SK-N-MC (cell line): ENCODE measurements at places on chromosomes 13 and 19.

GRCh38 chr19:57719901-57720519 is 7.4 kb downstream of the ZNF671 start:
- DNase-seq: no peak

GRCh38 chr13:44927968-44928367 is 61.3 kb downstream of the NUFIP1 start:
- no peak for DNase-seq

- DNase-seq: no peak
Measured at GRCh38 chr13:26977541-26977940, 194.1 kb downstream of the USP12 start.

DNA sequence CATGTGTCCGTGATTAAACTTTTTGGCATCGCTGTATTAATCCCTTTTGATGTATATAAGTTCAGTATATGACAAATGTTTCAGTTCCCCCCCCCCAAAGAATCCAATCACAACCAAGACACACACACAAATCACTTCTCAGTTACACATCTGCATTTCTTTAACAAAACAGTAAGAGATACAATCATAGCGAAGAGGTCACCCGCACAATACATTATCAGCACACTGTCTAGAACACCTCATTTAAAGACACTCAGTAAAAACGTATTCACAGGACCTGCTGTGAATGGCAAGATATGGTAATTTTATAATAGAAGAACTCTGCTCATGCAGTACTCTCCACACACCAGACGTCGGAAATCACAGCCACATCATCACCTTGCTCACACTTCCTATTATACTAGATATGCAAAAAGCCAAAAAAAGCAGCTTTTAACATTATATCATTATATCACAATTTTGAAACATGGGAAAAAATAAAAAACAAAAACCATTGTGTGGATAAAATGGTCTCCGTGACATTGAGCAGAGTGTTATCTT is 71.4 kb upstream of the XPO4 start:
- DNase-seq: no peak

DNA sequence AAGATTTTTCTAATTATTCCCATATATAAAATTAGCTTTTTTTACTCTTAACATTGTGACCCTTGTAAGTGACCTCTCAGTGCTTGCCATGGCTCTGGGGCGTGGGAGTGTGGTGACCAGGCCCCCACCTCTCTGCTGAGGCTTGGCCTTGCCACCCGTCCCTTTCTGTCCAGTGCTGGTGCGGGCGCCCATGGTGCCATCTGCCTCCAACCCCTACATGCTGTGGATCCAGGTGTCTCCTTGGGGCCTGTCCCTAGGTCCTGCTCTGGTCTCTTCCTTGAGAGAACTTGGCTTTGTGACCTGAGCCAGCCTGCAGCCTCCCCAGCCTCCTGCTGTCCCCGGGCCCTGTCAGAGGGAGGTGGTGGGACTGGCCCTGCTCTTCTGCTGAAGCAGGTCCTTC is 27.4 kb downstream of the TFDP1 start:
- DNase-seq: no peak

DNA sequence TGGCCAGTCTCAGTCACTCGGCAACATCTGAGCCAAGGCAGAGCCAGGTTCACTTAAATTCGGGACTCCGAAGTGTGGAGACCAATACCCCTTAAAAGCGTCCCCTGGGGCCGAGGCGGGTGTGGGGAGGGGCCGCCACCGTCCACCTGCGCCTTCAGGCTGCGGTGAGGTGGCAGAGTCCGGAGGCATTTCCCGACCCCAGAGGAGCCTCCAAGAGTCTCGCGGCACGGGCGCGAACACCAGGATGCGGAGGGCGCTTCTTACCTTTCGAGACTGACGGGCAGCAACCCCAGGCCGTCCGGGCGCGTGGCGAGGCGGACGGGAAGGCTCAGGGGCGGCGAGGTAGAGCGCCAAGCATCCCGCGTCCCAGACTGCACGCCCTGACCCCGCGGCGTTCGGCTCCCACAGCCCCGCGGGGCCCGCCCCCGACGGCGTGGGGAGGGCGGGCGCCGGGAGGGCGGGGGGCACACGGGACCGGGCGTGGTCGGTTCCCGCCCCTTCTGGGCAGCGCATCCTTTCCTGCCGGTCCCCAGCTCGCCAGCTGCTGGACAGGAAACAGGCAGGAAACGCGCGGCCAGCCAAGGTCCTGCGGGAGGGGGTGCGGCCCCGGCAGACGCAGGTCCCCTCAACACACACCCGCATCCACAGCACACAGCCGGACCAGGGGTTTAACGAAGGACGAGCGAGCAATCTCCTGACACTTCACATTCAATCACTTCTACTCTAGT is at the start of gene THSD1:
Gene THSD1 (minus strand): TSS at position 406 of the 728 bp plus-strand sequence. CDS start 3,572 bp downstream, outside the sequence.
- DNase-seq: no peak

DNA sequence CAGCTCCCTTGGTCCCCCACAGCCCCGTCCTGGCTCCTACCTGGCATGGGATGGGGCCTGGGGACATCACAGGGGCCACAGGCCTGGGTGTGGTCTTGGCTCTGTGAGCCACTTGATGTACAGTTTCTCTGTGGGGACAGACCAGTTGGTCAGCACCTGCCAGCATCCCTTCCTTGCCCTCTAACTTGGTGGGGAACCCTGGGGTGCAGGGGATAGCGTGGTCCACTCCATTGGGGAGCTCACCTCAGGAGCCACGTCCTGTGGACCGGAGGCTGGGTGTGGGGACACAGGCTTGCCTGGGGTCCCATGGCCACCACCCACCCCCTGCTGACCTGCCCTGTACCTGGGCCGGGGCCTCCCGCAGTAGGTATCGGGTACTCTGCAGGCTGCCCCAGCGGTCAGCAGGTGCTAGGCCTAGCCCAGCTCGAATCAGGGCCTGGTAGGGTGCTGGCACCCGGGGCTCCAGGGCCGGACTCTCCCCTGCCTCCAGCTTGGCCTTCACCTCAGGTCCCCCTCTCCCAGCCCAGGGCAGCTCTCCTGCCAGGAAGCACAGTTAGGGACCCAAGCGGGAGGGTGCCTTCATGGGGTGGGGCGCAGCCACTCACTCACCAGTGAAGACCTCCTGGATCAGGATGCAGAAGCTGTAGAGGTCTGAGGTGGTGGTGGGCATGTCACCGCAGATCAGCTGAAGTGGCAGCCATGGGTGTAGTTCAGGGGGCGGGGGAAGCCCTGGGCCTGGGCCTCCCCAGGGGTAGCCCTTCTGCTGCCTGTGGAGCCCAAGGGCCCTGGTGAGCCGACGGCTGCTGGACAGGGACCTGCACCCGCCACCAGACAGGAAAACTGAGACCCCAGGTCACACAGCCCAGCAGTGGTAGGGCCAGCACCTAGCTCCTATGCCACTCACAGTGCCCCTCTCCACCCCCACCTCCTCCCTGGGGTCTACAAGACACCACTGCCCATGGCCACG is 14.9 kb downstream of the ARHGAP33 start:
- no peak for DNase-seq
